ENCODE measurements at places on chromosomes 6 and 20.

GRCh38 chr6:36599791-36600209, 5.6 kb downstream of the SRSF3 start:
- DNase-seq = no peak

DNA sequence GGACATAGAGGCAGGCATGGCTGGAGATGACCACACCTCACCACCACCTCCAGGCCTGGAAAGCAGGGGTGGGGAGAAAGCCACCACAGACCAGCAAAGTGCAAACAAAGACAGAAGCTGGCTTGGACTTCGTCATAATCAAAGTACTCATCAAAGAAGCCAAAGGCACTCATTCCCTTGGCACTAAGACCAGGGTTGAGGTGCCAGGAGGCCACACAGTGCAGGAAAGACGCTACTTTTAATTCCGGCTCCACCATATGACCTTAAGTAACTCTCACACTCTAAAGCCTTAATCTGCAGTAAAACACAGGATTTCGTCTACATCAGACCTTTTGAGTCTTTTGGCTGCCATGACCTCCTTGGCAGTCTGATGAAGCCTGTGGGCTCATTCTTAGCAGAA, 123.1 kb downstream of the HIVEP2 start:
- no peak for DNase-seq

- DNase-seq = no peak
These were observed 20.2 kb downstream of the PIM1 start for GRCh38 chr6:37190159-37190535.

DNA sequence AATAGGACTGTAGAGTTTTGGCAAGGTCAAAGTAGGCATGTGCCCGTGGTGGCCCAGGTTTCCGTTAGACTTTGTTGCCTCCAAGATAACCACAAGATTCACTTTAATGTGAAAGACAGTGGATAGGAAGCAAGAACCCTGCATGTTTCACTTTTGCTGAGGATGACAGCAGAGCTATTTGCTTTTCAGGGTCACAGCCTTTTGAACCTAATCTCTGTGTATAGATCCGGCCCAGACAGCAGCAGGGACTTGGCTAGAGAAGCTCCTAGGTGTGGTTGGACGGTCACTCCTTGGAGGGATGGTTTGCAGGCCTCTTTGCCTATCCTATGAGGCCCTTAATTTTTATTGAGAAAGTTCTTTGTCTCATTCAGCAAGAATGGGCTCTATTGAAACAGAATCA, 538.8 kb downstream of the HACE1 start:
- DNase-seq = no peak
